Spleen (tissue), 13 donors: ENCODE measurements at places on chromosomes 6 and 20. TPM values are rescaled to one million over a fixed set of nuclear protein-coding genes. Genes with fewer than 3 reads are reported as not detected.

DNA sequence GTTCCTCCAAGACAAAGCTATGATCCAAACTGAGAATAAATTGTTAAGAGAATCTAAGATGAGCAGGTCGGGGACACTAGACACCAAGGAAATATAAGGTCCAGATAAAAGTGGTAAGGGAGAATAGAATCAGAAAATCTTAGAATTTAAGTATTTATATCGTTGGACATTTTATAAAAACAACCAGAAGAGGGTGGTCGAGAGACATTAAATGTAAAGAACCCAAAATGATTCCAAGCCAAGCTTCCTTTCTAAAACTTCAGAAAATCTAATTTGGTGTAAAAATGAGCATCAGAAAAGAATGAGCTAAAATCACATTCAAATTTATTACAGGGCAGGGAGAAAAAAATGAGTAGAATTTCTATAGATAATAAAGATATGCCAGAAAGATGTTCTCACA is 97.8 kb upstream of the OGFRL1 start:
- no peaks in the 10 kb centered on the region for H3K36me3 ChIP-seq
- no peak overlapping the region for H3K4me3 ChIP-seq
- H3K27ac ChIP-seq = no peak overlapping the region
- no peaks in the 10 kb centered on the region for H3K4me1 ChIP-seq
- no peaks in the 10 kb centered on the region for H3K27me3 ChIP-seq

DNA sequence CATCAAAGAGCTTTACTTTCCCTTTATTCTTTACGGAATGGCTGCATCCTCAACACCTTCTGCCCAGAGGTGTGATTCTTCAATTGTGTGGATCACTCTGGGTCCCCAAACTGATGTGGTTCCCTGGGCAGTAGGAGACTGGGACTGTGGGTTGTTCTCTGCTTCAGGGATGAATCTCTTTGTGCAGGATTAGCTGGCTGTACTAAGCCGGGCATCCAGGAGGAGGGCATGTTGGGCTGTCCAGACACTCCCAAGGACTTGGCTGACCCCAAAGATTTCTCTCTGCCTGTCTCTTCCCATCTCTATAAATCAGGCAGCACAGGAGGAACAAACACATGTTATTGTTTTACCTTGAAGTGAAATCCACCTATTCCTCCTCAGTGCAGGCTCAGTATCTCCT is 15.3 kb downstream of the FARS2 start:
- DNase-seq = no peak
- no peak overlapping the region for H3K4me3 ChIP-seq
- no peak overlapping the region for H3K27ac ChIP-seq
- H3K27me3 ChIP-seq = no peaks in the 10 kb centered on the region
- peaks cover 40% of the 10 kb centered on the region for H3K4me1 ChIP-seq

PHACTR1 gene
- polyA plus RNA-seq = 11.3 TPM

DNA sequence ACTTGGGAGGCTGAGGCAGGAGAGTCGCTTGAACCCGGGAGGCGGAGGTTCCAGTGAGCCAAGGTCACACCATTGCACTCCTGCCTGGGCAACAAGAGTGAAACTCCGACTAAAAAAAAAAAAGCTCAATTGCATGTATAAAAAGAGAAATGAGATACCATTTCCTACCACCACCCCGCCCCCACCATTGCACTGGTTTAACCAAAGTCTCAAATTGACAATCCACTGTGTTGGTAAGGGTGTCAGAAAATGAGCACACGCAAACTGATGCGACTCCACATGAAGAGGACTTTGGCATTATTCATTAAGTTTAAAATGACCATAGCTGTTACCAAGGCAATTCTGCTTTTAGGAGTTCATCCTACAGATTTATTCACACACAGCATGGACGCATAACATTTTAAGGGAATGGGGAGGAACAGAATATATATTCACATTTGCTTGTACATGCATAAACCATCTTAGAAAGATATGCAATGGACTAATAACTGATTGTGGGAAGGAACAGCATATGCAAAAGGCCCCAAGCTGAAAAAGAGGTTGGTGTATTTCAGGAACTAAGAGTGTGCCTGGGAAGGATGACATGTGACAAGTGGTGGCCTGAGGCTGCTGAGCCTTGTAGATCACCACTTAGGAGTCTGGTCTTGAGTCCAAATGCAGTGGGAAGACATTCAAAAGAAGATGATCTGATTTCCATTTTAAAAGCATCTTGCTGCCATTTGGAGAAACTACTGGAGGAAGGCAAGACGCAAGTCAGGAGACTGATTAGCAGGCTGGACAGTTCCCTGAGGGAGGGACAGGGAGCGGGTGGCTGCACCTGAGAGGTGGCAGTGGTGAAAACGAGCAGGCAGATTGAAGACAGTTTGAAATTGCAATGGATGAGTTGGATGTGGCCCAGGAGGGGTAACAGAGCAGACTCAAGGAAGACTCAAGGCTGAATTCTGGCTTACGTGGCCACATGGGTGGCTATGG is 37.2 kb upstream of the PTPN1 start:
- H3K4me1 ChIP-seq = peaks cover 77% of the 10 kb centered on the region
- H3K36me3 ChIP-seq = no peaks in the 10 kb centered on the region
- H3K27ac ChIP-seq = peak overlapping the region; percentile 75
- H3K27me3 ChIP-seq = no peaks in the 10 kb centered on the region

DNA sequence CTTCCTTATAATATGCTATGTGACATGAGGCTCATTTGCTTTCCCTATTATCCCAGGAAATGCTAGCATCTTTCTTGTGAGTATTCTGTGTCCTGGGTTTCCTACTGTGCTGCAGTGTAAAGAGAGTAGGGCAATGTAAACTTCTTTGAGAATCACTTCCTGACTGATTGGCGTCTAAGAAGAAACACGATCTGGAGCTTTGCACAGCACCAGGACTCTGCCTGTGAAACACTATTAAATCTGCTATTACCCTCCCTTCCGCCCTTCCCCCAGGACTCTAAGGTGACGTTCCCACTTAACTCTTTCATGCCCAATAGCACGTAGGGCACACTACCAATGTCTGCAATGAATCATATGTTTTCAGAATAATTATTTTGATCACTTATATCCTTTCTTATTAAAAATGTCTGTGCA is 607.3 kb upstream of the CITED2 start:
- no peaks in the 10 kb centered on the region for H3K27me3 ChIP-seq
- H3K4me3 ChIP-seq = no peak overlapping the region
- no peak overlapping the region for H3K27ac ChIP-seq

GRCh38 chr20:8940326-8940725 is 128.6 kb upstream of the PLCB4 start:
- no peaks in the 10 kb centered on the region for H3K36me3 ChIP-seq
- peaks cover 7% of the 10 kb centered on the region for H3K4me1 ChIP-seq
- H3K27me3 ChIP-seq = no peaks in the 10 kb centered on the region
- no peak overlapping the region for H3K27ac ChIP-seq

DNA sequence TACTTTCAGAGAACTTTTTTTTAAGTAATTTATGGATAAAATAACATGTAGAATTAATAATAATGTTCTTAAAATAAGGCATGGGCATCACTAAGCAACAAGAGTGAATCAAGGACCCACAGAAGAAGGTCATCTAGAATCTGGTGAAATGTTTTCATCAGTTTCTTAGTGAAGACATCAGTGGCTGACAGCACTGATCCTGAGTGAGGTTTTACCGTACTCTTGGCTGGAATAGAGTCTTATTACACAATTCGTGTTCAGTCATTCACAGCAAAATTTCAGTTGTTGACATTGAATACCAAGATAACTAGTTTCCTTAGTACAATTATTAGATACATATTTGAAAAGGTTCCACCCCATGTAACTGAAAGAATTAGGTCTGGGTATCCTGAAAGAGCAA is 140.4 kb downstream of the C6orf58 start:
- H3K4me1 ChIP-seq = no peaks in the 10 kb centered on the region
- H3K27me3 ChIP-seq = no peaks in the 10 kb centered on the region
- no peak overlapping the region for H3K27ac ChIP-seq
- no peak overlapping the region for H3K4me3 ChIP-seq

SLC22A16 gene
- polyA plus RNA-seq = 0.07 TPM

DNA sequence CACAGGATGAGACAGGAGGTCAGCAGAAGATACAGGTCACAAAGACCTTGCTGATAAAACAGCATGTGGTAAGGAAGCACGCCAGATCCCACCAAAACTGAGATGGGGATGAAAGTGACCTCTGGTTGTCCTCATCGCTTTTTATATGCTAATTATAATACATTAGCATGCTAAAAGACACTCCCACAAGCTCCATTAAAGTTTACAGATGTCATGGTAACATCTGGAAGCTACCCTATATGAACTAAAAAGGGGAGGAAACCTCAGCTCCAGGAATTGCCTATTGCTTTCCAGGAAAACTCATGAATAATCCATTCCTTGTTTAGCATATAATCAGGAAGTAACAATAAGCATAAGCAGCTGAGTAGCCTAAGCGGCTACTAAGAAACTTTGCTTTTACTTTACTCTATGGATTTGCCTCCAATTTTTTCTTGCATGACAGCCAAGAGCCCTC is 8.4 kb upstream of the RIN2 start:
- H3K36me3 ChIP-seq = no peaks in the 10 kb centered on the region
- H3K27ac ChIP-seq = no peak overlapping the region
- H3K4me1 ChIP-seq = no peaks in the 10 kb centered on the region
- no peak overlapping the region for H3K4me3 ChIP-seq
- no peaks in the 10 kb centered on the region for H3K27me3 ChIP-seq

GRCh38 chr20:17762873-17763557 is 63.2 kb downstream of the BANF2 start:
- no peak overlapping the region for H3K27ac ChIP-seq
- DNase-seq = no peak
- H3K4me1 ChIP-seq = no peaks in the 10 kb centered on the region
- H3K27me3 ChIP-seq = no peaks in the 10 kb centered on the region
- no peaks in the 10 kb centered on the region for H3K36me3 ChIP-seq

- peaks cover 4% of the 10 kb centered on the region for H3K36me3 ChIP-seq
- no peaks in the 10 kb centered on the region for H3K27me3 ChIP-seq
- no peak overlapping the region for H3K27ac ChIP-seq
- H3K4me1 ChIP-seq = peaks cover 4% of the 10 kb centered on the region
- no peak for DNase-seq
Observed at GRCh38 chr6:2108700-2109306, 136.6 kb downstream of the GMDS start.

DNA sequence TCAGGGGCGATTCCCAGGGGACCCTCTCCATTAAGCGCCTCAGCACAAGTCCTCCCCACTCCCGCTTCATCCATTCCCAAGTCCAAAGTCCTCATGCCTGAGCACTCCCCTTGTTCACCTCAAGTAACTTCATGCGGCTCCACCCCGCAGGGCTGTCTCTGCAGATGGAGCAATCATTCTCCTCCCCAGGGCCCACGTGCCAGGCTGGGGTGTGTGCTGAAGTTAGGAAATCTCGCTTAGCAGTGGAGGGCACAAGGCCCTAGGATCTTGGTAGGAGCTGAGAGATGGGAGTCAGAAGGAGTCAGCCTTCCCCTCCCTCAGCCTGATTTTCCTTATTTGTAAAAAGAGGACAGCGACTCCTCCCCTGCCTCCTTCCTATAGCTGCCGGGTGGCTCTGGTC is 3.5 kb downstream of the TGM3 start:
- peaks cover 19% of the 10 kb centered on the region for H3K4me1 ChIP-seq
- peak; percentile 92 for DNase-seq
- H3K27ac ChIP-seq = peak overlapping the region; percentile 85
- H3K27me3 ChIP-seq = no peaks in the 10 kb centered on the region
- H3K36me3 ChIP-seq = no peaks in the 10 kb centered on the region

ADGB gene
- not detected for polyA plus RNA-seq

GRCh38 chr20:1561350-1561749 is 3.8 kb upstream of the SIRPD start:
- H3K4me3 ChIP-seq = no peak overlapping the region
- H3K27me3 ChIP-seq = no peaks in the 10 kb centered on the region
- no peak overlapping the region for H3K27ac ChIP-seq
- no peak for DNase-seq

DNA sequence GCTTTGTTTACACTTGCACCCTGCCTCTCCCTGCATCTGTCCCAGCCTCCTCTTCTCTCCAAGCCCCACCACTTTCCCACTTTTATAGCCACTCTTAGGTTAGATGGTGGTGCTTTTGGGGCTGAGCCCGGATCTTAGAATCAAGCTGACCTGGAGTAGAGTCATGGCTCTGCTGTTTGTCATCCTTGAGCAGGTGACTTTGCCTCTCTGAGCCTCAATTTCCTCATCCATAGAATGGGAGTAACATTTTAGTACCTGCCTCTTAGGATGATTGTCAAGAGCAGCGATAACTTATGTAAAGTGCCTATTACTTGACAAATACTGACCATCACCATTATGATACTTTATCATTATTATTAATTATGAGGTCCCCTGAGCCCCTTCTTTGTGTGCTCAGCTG is 48.2 kb downstream of the CPNE5 start:
- H3K27ac ChIP-seq = no peak overlapping the region
- no peak for DNase-seq
- H3K36me3 ChIP-seq = no peaks in the 10 kb centered on the region
- H3K4me1 ChIP-seq = no peaks in the 10 kb centered on the region

CCDC170 gene
- polyA plus RNA-seq = 0.54 TPM

PSMB8 gene
- polyA plus RNA-seq = 288 TPM

PGC gene
- 0.48 TPM for polyA plus RNA-seq

TSHZ2 gene
- 0.86 TPM for polyA plus RNA-seq

- H3K27ac ChIP-seq = no peak overlapping the region
- H3K36me3 ChIP-seq = no peaks in the 10 kb centered on the region
- no peak for DNase-seq
- H3K4me1 ChIP-seq = no peaks in the 10 kb centered on the region
- H3K4me3 ChIP-seq = no peak overlapping the region
- H3K27me3 ChIP-seq = no peaks in the 10 kb centered on the region
Observed at GRCh38 chr6:124714728-124715127, 247.5 kb upstream of the RNF217 start.

UST gene
- polyA plus RNA-seq = 7.2 TPM

LPIN3 gene
- polyA plus RNA-seq = 2.7 TPM

KIF13A gene
- 5.2 TPM for polyA plus RNA-seq
